ENCODE measurements at places on chromosomes 3 and 15.

- no peak for DNase-seq
These were observed 32.3 kb upstream of the CCR2 start for GRCh38 chr3:46321461-46322104.

DNA sequence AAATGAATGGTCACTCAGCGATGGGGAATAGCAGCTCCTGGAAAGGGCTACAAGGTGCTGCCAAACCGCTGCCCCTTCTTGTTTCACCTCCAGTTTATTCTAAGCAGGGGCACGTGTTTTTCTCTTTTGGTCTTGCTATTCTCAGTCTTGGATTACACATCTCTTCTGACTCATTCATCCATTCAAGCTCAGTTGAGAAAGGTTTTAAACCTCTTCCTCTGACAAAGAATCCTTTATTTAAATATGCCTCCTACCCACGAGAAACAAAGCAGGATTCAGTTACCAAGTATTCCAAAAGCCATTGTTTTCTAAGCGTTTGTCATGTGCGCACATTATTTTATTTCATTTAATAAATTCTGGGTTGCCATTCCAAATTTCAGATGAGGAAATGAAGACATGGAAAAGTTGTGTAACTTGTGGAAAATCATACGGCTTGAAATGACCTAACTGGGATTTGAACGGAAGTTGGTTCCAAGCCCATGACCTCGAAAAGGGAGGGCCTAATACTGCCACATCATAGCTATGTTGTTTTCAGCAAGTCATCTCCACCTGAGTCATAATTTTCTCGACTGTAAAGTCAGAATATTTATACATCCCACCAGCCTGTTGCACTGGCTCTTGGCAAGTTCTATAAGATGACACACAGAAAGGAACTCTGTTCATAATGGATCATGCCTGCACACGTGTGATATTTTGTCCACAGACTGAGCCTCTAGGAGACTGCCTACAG, 292.0 kb upstream of the SLCO3A1 start:
- DNase-seq, result peak; percentile 67

DNA sequence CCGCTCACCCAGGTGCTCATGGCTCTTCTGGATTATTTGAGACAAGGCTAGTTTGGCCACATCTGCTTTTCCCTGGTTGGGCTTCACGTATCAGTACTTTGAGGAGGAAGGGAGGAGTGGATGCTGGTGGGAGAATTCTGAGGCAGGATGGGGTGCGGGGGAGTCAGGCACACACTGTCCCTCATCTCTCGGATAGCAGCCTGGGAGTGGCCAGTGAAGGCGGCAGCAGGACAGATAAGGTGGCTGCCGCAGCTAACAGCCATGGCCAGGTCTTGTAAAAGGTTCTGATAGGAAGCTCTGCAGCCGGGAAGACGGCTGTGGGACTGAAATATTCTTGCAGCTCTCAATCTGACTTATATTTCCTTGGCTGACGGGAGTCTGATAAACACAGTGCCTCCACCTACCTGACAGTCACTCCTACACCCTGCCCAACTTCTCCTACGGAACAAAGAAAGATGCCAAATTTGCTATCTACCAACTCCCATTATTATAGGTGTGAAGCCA, 87.3 kb downstream of the MESD start:
- no peak for DNase-seq

- DNase-seq, result no peak
These were observed 48.7 kb downstream of the CNOT10 start for GRCh38 chr3:32733631-32734229.

DNA sequence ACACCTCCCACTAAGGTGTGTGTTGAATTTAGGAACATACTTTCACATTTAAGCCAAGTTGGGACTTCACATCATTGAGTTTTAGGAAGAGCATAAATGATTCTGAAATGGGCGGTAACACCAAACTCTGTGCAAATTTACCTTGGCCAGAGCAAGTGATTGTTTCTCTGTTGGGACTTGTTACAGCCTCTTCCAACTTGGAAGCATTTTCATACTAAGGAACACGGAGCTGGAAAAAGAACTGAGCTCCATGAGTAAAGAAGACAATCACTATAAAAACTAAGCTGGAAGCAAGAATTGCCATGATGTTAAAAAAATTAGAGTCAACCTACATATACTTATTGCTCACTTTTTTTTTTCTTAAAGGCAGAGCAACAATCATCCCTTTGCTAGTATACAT, 371.3 kb downstream of the ERC2 start:
- no peak for DNase-seq

GRCh38 chr15:43153269-43153668, 19.9 kb downstream of the TMEM62 start:
- DNase-seq, result no peak

DNA sequence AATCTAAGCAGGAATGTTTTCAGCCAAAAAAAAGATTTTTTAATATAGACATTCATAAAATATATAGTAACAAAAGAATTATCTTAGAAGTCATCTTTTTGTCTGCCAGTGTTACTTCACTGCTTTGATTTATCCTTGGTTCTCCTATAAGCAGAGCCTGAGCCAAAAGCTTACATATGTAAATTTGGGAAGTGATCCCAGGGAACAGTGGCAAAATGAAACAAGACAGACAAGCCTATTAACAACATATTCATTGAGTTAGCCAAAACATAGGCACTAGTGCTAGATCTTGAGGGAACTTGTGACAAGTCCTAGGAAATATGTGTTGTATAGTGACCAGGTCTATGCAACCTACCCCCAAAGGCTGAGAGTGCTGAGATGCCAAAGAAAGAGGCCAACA, 11.3 kb downstream of the GTPBP8 start:
- DNase-seq, result no peak

- no peak for DNase-seq
These were observed 156.6 kb upstream of the SLC24A5 start for GRCh38 chr15:47964229-47964628.

DNA sequence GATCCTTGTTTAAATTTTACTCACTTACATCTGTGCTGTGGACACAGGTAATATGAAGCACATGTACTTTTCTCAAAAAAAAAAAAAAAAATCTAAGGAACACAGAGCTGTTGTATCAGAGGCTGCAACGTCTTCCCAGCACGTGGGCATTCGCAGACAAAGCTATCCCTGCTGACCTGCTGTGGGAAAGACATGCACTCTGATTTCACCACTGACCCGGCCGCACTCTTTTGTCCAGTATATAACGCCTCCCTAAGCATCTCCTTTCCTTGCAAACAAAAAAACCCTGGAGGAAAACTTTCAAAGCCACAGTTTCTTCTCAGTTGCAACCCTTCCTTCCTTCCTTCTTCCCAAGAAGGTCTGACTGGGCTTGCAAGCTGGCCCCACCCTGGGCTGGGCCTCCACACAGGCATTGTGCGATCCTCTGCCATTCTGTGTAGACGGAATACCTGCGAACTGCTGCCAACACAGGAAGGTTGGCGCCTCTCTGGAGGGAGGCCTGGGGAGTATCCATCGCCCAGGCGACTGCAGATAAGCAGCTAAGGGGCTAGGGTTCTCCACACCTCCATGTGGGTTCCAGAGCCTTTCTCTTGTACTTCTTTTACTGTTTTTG, 50.8 kb downstream of the SLC12A8 start:
- DNase-seq, result no peak

DNA sequence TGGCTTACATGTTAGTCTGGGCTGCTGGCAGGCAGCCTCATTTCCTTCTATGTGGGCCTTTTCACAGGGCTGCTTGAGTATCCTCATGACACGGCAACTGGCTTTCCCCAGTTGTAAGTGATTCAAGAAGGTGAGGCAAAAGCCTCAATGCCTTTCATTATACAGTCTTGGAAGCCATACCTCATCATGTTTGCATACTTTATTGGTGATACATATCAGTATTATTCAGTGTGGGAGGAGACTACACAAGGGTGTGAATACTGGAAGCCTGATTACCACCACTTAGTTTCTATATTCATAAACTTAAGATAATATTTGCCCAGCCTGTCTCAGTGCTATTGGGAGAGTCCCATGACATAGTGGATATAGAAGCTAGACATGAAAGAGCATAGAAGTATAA, 346.8 kb downstream of the SOX2 start:
- no peak for DNase-seq

All from sigmoid colon (tissue), 7 donors.